Myocyte (in vitro differentiated cells): ENCODE measurements at places on chromosomes 1 and 21. TPM values are rescaled to one million over a fixed set of nuclear protein-coding genes. Genes with fewer than 3 reads are reported as not detected.

DNA sequence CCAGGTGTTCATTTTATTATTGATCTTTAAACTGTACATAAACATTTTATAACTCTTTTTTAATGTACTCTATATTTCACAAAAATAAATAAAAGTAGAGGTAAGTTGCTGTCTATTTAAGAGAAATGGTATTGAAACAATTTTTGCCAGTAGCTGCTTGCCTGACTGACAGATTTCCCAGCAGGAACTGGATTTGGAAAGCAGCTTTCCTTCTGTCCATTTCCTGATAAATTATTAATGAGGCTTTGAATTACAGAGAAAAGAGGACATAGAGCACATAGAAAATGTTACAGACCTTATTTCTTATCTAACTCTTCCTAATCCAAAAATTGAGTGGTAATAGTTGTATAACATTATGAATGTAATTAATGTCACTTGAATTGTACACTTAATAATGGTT is 79.7 kb upstream of the BCL10 start:
- DNase-seq, result no peak

DNA sequence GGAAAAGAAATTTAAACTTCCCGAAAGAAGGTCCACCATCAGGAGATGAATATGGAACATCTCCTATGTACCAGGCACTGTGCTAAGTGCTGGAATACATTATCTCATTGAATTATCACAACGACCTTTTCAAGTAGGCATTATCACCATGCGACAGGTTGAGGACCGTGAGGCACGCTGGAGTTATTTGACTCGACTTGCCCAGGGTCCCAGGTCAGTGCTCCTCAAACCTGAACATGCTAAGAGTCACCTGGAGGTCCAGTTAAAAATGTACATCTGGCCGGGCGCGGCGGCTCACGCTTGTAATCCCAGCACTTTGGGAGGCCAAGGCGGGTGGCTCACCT is 15.9 kb upstream of the AGTRAP start:
- no peak for DNase-seq

Gene LAMC1
- 298 and 303 TPM in 2 replicates for total RNA-seq

GRCh38 chr1:202159534-202160371 is 649 bp downstream of the PTPN7 start:
- no peak for DNase-seq

DNA sequence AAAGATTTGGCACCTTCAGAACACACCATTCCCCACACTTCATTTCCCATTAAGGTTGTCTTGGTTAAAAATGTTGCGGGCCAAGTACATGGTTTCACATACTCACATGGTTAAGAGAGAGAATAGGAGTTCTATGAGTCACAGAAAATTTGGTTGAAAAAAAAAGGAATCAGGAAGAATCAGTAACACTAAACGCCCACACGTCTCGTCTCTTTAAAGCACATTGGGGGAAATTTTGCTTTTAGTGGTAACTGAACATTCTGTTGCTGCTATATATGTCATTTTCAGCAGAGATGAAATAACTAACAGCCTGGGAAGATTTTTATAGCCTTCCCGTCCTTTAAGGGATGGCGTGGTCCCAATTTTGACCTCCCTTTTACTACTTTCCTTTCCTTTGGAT is 132.9 kb upstream of the ERG start:
- DNase-seq, result no peak

DNA sequence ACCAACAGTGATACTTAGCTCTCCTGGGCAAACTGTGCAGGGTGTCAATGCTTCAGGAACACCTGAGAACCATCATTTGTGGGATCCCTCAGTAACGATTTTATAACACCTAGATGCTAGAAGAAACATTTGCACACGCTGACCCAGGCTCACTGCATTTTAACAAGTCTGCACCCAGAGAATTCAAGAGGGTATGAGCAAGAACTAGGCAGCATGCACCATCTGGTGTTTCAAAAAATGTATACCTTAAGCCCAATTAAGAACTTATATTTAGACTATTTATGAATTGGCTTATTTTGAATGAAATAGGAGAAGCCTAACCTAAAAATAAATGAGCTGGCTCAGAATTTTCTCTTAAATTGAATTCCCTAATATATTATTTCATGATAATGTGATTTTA is 400.5 kb downstream of the GPATCH2 start:
- no peak for DNase-seq

DNA sequence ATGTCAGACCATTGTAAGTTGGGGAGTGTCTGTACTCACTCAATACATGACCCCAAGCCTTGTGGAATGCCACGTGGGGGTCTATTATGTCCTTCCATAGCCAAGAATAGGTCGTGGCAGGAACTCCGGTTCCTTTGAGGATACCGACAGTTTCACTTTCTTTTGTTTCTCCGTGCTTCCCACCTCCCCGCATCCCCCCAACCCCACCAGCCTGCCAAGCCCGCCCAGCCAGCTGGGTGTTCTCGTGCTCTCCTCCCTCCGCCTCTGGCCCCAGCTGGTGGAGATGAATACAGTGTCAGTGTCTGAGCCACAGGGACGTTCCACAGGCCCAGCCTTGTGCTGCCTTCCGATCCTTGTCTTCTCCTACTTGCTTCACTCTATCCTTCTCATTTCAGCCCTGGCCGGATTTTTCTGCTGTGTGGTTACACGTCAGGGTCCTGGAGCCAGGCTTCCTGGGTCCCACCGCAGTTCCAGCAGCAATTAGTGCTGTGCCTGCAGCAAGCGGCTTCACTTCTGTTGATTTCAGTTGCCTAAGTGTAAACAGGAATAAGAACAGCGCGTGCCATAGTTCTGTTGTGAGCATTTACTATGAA is 4.1 kb upstream of the AGTRAP start:
- no peak for DNase-seq

GRCh38 chr1:82445827-82446226 is 645.1 kb downstream of the ADGRL2 start:
- no peak for DNase-seq

DNA sequence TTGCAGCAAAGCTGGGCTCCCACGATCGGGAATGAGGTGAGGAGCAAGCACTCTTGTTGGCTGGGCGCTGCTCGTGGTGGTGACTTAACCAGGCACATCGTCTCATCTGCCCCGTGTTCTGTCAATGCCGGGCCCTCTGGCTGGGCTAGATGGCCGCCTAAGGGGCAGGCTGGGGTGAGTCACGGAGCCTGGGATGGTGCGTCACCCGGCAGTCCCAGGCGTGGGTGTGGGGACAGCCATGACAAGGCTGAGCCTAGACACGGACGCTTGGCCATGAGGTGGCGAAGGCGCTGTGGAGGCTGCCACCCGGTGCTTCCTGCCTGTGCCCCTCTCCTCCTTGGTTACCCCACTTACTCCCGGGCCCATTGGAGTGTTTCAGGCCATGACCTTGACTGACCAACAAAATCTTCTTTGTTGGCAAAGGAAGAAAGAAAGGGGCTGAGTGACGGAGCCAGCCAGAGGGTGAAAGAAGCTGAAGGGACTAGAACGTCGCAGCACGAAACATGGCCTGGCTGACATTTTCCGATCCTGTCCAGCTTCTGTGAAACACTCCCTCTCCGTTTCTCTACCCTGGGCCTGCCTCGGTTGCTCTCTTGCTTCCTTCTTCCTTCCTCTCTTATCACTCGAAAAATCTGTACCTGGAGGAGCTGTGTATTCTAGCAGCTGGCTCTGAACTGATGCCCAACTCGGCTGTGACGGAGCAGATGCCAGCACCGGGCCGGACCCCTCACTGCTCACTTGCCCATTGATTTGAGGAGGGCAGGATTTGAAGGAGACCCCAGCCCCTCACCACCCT is 596 bp downstream of the CD247 start:
- DNase-seq, result no peak

GRCh38 chr1:1088801-1089680 is 14.9 kb upstream of the RNF223 start:
- DNase-seq, result no peak

GRCh38 chr1:189237008-189237407 is 1240.7 kb downstream of the BRINP3 start:
- DNase-seq, result no peak

DNA sequence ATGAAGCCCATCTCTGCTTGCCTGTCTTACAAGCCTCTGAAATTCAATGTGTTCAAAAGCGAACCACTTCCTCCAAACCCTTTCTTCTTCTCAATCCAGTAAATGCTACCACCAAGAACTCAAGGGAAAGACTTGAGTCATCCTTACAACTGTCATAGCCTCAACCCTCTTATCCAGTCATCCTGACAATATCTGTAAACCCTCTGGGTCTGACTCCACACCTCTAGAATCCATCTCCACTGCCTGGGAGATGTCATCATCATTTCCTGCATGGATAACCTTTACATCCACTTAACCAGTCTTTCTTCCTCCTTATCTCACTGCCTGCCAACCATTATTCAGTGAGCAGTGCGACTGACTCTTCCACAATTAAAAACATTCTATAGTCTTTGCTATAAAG is 441.1 kb downstream of the SETD4 start:
- no peak for DNase-seq

- DNase-seq, result no peak
Measured at GRCh38 chr1:94298861-94299260, 61.5 kb upstream of the ARHGAP29 start.

- DNase-seq, result peak; percentile 93
Measured at GRCh38 chr1:220818421-220819173, 31.9 kb downstream of the MTARC1 start.

Gene PCAT6
- total RNA-seq, result 0.78 and 0.99 TPM in 2 replicates

- no peak for DNase-seq
Measured at GRCh38 chr1:44801491-44802305, 1.5 kb downstream of the PLK3 start.

Gene LCE1F
- total RNA-seq, result not detected in 2 replicates

DNA sequence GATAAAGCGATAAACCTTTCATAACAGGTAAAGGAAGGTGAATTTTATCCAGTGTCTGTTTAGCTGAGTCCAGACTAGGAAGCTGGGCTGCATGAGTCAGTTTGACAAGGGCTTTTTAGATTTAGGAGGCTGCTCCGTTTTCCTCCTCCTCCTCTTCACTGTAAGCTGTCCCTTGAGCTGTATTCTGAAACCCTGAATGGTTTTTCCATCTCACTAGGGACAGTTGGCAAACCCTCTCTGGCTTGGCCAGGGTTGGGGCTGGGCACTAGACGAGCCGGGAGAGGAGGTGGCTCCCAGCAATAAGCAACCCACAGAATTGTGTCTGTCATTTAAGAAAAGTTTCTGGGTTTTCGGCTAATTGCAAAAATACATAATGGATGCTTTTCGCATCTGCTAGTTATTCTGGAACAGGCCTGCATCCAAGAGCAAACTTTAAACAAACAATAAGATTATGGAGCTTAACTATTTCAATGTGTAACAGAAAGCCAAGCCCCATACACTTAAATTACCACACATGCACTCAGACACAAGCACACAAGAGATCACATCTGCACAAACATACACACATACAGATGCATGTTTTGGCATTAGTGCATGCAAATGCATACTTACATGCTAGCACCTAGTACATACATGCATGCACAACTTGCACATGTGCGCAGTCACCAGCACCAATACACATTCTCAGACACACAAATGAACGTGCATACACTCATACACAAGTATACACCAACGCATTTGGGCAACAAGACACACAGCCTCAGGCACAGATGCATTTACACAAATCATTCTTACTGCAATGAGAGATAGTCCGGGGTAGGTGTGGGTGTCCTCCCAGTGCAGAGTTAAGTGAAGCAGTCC is 27.8 kb upstream of the FOXE3 start:
- DNase-seq, result peak; percentile 19

GRCh38 chr1:17912491-17912890 is 157.4 kb downstream of the ACTL8 start:
- DNase-seq, result no peak

DNA sequence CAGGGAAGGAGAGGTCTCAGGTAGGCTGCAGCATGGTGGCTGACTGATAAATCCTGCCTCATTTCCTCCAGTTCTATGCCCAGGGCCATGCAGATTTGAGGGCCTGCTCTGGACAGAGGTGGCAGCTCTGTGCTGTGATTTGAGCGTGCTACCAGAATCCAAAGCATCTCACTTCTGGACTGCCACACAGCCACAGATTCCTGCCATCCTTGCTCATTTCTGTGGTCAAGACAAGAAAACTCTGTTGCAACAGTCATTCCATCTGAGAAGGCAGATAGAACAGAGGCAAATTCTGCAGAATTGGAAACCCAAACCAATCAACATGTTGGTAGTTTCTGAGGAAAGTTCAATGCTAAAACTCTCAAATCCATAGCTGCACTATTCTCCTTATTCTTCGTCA is 102.8 kb upstream of the GALNT2 start:
- DNase-seq, result peak; percentile 19

GRCh38 chr1:229300099-229300757 is 29.3 kb downstream of the RAB4A start:
- peak; percentile 5 for DNase-seq

DNA sequence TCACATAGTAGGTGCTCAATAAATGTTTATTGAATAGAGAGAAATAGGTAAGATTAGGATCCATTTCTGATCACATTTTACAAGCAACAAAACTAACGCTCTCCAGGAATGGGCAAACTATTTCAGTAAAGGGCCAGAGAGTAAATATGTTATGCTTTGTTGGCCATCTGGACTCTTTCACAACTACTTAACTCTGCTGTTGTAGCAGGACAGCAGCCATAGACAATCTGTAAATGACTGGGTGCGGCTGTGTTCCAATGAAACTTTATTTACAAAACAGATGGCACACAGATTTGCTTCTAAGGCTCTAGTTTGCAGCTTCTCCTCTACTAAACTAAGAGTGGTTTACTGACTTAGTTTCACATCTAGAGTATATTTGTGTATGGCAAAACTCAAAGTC is 83.0 kb upstream of the BACH1 start:
- no peak for DNase-seq

DNA sequence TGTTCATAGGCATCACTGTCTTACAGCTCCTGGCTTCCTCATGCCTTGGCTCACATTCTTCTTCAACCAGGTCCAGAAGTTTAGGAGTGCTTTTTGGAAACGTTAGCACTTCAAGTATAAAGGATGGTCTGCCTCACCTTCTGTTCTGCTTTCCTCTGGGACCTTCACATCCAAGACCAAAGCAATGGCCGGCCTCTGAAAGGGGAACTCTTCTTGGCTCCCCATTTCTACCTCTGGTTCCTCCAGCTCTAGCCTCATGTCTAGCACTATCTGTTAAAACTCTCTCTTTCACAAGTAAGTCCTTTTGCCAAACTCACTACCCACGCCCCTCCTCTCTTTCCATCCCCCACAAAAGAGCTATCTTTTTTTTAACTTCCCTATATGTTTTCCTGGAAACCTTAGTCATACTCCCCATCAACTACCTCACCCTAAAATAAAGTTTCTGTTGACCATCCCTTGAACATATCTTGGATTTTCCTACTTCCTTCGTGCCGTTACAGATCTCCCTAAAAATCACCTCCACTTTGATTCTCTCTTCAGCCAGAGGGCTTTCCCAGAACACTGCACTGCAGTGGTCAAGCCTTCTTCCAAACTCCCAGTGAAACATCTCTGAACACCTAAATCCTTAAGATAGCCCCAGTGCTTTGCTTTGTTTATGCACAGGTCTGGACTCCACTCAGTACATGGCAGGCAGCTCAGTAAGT is 7.9 kb downstream of the SORT1 start:
- DNase-seq, result no peak

- no peak for DNase-seq
Measured at GRCh38 chr1:186220067-186220466, 155.0 kb downstream of the TPR start.
